ENCODE measurements at places on chromosomes 16 and 17.

DNA sequence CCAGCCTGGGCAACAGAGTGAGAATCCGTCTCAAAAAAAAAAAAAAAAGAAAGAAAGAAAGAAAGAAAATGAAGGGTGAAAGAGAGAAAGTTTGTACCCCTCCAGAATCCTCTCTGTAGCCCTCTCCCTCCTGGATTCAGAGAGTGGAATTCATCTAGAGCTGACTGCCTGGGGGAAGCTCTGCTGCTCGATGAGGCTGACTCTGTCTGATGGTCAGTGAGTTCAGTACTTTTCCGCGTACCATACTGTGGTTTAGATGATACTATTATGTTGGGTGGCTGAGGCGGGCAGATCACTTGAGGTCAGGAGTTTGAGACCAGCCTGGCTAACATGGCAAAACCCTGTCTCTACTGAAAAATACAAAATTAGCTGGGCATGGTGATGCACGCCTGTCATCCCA lies 14.8 kb downstream of the TMEM94 start:
- DNase-seq: no peak

DNA sequence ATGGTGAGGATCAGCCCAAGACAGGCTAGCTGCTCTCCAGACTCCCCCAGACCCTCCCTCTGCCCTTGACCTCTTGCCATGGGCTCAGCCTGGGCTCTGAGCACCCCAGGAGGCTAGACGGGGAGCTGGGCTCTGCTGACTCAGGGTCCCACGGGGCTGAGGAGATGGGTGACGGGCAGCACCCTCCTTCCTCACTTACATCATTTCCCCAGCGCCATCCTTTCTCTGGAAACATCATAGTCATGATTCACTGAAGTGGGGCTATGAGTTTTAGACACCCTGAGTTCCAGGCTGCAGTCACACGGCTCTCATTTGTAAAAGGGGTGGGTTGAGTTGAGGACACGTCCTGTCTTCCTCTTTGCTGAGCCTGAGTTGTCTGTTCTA lies 3.0 kb upstream of the ITGAX start:
- no peak for DNase-seq

DNA sequence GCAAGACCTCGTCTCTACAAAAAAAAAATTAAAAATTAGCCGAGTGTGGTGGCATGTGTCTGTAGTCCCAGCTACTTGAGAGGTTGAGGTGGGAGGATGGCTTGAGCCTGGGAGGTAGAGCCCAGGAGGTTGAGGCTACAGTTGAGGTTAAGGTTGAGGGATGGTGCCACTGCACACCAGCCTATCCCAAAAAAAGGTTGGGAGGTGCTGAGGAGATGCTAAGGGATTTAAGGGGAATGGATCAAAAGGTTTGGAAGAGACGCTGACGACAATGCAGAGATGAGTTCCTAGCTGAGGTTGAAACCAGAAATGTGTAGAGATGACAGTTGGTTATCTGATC lies 4.7 kb upstream of the NSMCE1 start:
- no peak for DNase-seq

DNA sequence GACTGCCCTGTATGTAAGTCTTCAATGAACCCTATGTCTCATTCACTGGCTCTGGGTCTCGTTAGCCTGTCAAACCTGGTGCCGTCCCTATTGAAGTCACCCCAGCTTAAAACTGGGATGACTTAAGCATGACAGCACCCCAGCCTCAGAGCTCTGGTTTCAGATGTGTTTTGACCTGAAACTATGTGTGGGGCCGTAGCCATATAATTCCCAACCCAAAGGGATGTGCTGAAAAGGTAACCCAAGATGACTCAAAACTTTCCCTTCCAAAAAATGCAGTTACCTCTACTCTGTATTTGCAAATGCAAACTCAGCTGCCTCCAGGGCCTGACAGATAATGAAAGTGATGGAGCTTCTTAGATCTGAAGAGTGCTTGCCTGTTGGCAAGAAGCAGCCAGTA lies 478.3 kb upstream of the ERCC4 start:
- DNase-seq: no peak

DNA sequence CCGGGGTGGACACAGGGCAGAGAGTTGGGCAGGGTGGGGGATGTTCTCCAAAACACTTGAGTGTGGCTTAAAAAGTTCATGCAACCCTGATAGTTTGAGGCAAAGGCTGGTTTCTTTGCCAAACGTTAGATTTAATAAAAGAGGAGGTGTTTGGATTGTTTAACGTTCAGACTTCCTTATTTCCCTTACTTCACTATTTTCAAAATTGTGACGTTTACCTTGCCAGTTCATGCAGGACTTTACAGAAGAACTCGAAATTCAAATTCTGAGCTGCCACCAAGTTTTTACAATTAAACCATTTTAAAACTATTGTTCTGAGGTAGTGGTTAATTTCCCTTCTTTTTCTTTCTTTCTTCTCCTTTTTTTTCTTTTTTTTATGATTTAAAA lies 5.5 kb downstream of the SEC14L1 start:
- DNase-seq: no peak

DNA sequence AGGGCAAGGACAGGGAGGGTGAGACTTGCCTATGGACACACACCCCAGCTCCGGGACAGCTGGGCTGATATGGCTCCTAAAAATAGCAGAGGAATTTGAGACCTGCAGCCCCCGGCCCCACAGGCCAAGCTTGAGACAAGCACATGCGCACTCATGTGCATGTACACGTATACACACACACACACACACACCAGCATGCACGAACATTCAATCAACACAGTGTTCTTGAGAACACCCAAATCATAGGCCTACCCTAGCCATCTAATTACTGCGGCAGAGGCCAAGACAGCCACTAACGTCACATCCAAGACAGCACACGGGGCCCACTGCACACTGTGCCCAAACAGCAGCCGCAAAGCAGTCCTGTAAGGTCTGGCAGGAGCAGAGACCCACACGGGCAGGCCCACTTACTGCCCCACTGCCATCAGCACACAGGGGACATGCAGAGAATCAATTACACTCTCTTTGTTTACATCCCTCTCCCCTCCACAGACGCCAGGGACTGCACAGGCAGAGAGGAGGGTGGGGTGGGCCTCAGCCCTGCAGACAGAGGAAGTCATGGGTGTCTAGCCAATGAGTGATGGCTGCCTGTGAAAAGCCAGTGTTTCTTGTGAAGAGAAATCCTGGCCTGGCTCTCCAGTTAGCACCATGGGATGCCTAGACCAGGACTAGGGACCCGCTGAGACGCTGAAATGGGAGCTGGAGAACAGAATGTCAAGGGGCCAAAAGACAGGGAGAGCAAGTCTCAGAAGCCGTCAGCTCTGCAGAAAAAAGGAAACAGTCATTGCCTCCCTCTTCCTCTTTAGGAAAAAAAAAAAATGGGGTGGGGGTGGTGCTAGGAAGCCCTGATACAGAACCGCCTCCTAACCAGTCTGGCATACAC lies 39.3 kb downstream of the MYO18A start:
- no peak for DNase-seq

- DNase-seq: no peak
These were observed 1717.0 kb downstream of the TP53TG3F start for GRCh38 chr16:35176449-35176848.

DNA sequence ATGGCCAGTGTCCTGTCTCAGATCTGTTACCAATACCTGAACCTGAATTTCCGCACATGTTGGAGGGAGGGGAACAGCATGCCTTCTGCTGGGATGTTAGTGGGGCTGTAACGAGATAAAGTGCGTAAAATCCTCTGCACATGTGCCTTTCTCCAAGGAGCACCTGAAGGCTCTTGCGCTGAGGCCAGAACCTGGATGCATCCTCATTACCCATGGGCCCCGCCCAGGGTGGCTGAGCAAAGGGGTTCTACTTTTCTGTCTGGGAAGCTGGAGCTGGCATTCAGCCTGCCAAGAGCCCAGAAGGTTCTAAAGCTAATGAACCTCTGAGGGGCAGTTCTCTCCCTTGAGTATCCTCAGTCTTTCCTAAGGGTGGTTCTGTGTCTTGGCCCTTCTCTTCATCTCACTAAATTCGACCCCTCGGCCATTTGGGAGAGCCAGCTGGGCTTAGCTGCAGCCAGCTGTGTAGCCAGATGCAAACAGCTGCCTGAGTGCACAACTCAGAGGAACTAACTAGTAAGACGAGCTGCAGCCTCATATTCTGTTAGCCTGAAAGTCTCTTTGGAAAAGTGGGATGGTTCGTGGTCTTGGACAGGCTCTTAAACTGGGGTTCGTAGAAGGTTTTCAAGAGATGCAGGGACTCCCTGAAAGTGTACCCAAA lies 2.5 kb downstream of the ITGA3 start:
- DNase-seq: no peak

DNA sequence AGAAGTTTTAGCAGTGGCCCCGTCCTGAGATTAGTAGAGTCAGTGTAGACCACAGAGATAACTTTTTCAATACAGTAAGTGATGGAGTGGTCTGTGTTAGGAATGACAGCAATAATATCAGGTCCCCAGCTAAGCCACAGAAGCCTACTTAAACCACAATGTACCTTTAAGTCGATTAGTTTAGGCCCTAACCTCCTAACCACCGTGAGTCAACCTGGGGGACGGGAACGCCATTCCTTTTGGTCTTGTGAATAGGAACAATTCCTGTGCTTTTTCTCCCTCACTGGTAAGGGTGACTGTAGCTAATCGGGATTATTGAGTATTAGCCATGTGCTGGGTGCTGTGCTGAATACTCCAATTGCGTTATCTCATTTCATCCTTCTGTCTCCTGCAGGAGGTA lies 14.0 kb downstream of the YPEL2 start:
- DNase-seq: no peak
